MV-4-11 (cell line): ENCODE measurements at places on chromosomes 5 and 9.

GRCh38 chr5:127906562-127907204, 176.9 kb upstream of the SLC12A2 start:
- no peak for DNase-seq

DNA sequence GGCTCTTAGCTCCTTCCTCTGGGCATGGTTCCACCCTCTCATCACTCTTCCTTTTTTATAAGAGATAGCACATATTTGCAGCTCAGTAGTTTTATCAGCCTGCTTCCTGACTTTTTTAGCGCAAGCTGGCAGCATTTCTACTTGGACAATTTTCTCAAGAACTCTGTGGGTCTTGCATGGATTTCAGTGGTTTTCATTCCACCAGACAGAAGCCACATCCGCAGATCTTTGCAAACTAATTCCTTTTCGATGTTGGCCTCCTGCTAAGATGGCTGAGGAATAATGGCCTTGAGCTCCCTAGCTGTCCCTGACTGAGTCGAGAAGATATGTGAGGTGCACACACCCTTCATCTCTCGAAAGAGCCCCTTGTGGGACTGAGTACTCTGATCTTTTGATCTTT, 49.5 kb downstream of the GALNT12 start:
- DNase-seq, result no peak

GRCh38 chr9:117400171-117400570, 14.7 kb downstream of the ASTN2 start:
- DNase-seq, result no peak

GRCh38 chr9:121956808-121957207, 136.3 kb downstream of the TTLL11 start:
- no peak for DNase-seq

DNA sequence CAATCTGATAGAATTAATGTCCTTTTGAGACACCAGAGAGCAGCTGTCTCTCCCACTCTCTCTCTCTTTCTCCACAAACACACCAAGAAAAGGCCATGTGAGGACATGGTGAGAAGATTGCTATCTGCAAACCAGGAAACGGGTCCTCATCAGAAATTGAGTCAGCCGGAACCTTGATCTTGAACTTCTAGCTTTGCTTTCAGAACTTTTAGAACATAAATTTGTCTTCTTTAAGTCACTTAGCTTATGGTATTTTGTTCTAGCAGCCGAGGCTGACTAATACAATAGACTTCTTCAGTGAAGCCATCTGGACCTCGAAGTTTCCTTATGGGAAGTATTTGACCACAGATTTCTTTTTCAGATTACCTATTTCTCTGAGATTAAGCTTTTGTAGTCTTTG, 18.1 kb downstream of the NEUROG1 start:
- no peak for DNase-seq

- DNase-seq, result no peak
Measured at GRCh38 chr9:134323741-134324358, 2.4 kb upstream of the RXRA start.

GRCh38 chr5:164680812-164681520, 1175.5 kb downstream of the MAT2B start:
- no peak for DNase-seq

DNA sequence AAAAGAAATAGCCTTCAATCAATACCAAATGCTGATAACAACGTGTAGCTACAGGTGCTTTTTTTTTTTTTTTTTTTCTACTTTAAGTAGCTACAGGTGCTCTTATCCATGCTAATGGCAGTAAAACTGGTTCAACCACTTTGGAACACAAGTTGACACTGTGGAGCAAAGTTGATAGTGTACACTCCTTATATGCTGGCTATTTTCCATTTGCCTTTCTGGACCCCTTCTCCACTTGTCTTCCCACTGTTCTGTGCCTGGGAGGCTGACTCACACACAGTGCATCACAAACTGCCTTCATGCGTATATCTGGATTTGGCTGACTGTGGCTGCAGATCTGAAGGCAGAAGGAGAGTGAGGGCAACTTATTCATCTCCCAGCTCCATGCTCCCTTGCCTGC, 247.9 kb downstream of the MSX2 start:
- DNase-seq, result no peak

- DNase-seq, result peak; percentile 25
Measured at GRCh38 chr9:77673941-77674791, 26.0 kb upstream of the GNA14 start.

DNA sequence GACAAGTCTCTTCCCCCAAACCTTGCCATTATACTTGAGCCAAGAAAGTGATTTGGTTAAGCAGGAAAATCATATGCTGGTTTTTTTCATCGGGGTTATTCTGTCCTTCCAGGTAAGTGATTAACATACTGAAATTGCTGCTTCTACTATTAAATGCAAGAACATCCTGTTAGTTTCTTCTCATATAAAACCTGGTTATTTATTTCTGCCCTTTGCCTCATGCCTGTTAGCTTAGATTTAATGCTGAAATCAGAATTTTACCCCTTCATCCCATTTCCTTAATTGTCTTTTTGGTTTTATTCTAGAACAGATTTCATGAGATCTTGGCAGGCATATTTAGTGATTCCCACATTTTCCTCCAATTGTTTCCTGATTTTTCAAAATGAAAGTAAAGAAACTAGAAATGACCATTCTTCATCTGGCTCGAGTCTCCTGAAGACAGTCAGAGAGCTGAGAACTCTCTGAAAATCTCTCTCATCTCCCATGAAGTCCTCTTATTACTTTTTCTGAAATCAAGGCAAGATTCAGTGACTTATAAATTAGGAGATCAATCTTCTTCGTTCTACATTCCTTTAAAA, 132.9 kb downstream of the NFIB start:
- no peak for DNase-seq

GRCh38 chr5:15383021-15383420, 117.0 kb upstream of the FBXL7 start:
- DNase-seq, result no peak

- DNase-seq, result peak; percentile 28
Measured at GRCh38 chr5:66757219-66757833, 161.1 kb downstream of the MAST4 start.

DNA sequence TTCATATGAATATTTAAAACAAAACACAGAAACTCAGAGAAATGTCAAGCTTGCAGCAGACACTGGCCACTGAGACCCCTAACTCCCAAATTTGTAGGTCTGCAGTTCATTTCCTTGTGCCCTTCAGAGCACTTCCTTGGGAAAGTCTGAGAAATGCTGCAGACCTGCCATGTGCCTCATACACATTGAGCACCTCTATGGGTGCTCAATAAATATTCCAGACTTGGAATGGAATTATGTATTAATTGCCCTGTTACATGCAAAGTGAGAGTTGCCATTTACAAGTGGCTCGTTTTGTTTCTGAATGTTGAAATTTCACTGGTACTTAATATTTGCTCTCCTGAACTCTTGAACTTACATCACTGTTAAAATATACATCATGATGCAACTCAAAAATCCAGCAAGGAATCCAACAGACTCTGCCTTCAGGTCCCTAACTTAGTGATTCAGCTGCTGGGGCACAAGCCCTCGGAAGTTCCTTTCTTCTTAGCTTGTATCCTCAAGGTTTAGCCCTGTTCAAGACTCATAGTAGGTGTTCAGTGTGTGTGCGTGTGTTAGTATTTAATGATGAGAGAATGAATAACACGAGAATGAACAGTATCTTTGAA, 90.6 kb downstream of the PTCD2 start:
- DNase-seq, result no peak

- DNase-seq, result no peak
Measured at GRCh38 chr9:22623236-22623635, 176.6 kb downstream of the DMRTA1 start.

GRCh38 chr5:45205403-45205961, 396.7 kb downstream of the MRPS30 start:
- DNase-seq, result no peak

GRCh38 chr9:82957529-82958379, 105.2 kb downstream of the RASEF start:
- DNase-seq, result no peak

- peak; percentile 95 for DNase-seq
Measured at GRCh38 chr9:134243778-134244467, 79.6 kb upstream of the RNU6ATAC start.

GRCh38 chr9:131333771-131334628, 44.5 kb downstream of the PLPP7 start:
- DNase-seq, result no peak

- DNase-seq, result no peak
Measured at GRCh38 chr9:95458666-95459065, 58.1 kb downstream of the PTCH1 start.

DNA sequence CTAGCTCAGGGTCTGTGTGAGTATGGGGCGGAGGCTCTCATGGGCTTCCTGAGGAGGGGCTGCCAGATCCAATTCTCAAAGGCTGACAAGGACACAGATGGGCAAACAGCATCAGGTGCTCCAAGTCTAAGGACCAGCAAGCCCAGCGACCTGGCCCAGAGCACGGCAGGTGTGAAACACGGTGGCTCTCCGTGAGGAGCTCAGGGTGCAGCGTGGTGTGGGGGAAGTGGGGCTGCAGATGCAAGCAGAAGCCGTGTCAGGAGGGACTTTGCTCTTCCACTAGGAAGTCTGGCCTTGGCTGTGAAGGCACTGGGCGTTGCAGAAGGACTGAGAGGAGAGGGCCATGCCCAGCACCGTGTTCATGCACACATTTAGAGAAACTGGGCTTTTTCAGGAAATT, 420.0 kb downstream of the GADD45G start:
- no peak for DNase-seq

DNA sequence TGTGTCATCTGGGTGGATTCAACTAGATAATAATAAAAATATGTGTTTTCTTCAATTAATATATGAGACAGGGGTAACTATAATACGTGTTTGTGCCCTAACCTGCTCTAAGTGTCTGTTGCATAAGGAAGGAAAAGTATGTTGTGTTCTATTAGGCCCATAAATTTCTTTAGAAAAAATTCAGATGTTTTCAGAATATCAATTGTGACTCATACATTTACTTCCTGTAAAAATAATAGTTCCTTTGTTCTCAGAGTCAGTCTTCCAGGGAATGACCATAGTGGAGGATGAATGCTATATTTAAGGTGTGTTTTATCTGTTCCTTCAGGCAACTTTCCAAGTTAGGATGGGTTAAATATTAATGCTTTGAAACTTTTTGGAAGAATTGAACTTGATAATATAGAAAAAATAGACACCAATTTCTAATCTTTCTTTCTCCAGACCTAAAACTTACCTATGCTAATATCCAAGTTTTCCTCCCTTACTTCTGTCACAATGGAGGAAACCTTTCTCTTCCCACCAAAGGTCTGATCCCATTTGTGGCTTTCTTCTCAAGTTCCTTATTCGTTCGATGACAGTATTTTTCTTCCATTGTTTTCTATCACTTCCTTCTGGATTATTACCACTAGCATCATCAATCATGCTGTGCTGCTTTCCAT, 49.9 kb downstream of the ISL1 start:
- DNase-seq, result no peak

DNA sequence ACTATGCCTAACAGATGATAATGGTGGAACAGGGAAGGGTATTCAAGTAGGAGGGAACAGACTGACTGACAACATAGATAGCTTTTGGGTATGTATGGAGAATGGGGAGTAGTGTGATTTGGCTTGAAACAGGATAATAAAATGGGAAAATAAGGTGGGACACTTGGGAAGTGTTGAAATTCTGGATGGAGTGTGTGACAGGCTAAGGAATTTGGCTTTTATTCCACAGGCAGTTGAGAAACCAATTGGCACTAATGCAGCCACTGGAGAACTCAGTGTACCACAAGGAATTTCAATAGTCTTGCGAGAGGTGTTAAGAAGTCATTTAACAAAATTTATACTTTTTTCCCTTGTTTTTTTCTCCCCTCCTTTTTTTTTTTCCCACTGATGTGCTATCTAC, 153.5 kb upstream of the ELAVL2 start:
- no peak for DNase-seq

GRCh38 chr5:88888848-88889188, 5.8 kb upstream of the MEF2C start:
- peak; percentile 59 for DNase-seq

DNA sequence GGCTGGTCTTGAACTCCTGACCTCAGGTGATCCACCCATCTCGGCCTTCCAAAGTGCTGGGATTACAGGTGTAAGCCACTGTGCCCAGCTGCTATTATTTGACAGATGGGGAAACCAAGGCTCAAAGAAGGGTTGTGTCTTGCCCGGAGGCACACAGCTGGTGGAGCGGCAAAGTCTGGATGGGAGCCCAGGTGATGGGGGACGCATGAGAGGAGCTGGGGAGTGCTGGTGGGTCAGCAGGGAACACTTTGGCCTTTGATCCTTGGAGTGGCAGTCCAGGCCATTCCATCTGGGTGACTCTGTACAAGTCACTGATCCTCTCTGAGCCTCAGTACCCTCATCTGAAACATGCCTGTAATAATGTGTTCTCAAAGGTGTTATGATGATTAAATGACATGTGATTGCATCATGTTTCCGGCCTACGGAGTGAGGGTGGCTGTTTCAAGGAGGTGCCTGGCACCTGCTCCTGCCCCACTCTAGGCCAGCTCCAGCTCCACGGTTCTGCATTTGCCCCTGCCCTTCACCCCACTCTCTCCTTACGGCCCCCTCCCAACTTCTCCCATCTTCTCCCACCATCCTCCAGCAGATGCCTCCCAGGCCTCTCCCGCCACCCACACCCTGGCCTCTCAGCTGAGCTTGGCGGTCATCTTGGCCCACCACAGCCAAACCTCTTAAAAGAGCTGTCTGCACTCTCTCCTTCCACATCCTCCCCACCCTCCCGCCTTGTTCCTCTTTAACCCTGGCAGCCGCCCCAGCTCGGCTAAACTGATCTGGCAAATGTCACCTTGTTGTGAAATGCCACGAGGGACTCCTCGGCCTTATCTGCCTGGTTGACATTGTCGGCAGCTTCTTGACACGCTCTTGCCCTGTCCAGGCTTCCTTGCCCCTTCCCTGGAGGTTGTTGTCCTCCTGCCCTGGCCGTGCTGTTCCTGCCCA, 5.5 kb upstream of the DBN1 start:
- DNase-seq, result peak; percentile 96

- peak; percentile 59 for DNase-seq
Measured at GRCh38 chr5:94345257-94345656, 273.1 kb downstream of the KIAA0825 start.

GRCh38 chr5:94094793-94095441, 353.5 kb upstream of the POU5F2 start:
- DNase-seq, result no peak

DNA sequence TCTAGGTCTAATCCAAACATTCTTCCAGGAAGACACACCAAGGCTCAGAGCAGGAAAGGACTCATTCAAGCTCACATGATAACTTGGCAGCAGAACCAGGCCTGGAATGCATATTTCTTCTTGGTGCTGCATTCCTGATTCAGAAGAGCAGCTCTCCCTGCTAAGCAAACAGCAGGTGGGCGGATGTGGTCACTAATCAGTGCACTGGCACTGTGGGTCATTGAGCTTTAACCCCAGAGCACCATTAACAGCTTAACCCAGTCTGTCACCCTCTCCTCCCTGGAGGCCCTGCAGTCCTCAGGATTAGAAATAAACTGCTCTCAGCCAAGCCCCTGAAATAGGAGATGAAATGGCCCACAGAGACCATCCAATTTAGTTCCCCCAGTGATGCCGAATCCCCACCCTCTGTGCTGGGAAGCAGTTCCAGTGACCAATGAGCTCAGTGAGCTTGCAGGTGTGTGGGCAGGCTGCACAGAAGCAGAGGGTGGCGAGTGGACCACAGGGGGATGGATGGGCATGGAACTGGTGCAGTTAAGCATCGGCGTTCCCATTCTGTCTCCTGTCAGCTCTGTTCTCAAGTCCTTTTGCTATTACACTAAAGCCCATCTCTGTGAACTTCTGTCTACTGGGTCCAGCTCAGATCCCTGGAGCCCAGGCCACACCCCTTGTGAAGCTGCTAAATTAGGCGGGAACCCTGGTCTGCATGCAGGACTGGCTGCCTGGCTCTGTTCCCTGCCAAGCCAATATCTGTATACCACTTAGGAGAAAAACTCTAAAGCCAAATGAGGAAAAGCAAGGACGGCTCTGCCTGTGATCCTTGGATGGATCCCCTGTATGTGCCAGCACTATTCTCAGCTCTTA, 16.6 kb upstream of the MEGF9 start:
- DNase-seq, result no peak
